ENCODE measurements at places on chromosomes 2 and 18. TPM values are rescaled to one million over a fixed set of nuclear protein-coding genes. Genes with fewer than 3 reads are reported as not detected.

DNA sequence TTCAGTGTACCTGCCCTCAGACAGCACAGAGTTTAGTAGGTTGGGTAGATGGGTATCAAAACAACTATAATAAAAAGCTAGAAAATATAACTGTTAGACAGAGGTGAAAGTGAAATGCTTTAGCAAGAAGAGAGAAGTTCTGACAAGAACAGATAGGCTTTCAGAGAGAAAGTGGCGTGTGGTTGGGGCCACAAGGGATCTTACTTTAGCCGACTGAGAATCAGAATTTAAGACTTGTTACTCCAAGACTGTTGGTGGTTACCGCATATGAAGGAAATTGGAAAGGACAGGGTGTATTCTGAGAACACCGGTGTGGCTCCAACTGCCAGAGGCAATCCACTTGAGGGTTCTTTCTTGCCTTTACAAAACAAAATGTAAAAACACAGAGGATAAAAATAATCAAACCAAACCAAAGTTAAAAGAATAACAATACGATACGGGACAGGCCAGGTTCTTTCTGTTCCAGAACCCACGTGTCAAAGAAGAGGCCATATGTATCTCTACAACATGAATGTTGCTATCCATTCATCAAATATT, 44.4 kb upstream of the AGPS start:
- no peak for DNase-seq

- DNase-seq = no peak
These were observed 9.8 kb upstream of the PAPOLG start for GRCh38 chr2:60746318-60746717.

DNA sequence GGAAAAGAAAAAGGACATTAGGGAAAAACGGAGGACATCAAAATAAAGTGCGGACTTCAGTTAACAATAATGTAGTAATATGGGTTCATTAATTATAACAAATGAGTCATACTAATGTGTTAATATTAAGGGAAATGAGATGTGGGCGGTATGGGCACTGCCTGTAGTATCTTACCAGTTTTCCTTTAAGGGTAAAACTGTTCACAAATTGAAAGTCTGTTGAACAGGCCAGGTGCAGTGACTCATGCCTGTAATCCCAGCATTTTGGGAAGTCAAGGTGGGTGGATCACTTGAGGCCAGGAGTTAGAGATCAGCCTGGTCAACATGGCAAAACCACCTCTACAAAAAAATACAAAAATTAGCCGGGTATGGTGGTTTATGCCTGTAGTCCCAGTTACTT, 56.8 kb upstream of the PMAIP1 start:
- no peak for DNase-seq

FN1 gene
- 56.3 TPM for total RNA-seq

- no peak for DNase-seq
These were observed 20.2 kb downstream of the CHST9 start for GRCh38 chr18:27164905-27165304.

- no peak for DNase-seq
These were observed 62.2 kb downstream of the KCNE4 start for GRCh38 chr2:223114170-223114569.

- no peak for DNase-seq
These were observed 1.6 kb upstream of the LPIN1 start for GRCh38 chr2:11744631-11745394.

IFIH1 gene
- 8.7 TPM for total RNA-seq

- no peak for DNase-seq
These were observed 86.2 kb downstream of the SCN1A start for GRCh38 chr2:166041613-166042012.

GRCh38 chr2:116922414-116922813, 892.1 kb upstream of the DDX18 start:
- DNase-seq = no peak

SERPINB7 gene
- total RNA-seq = 58.2 TPM

GRCh38 chr2:10467401-10467800, 19.3 kb upstream of the ODC1 start:
- DNase-seq = peak; percentile 59

GAL3ST2 gene
- total RNA-seq = not detected

GREB1L gene
- total RNA-seq = 1.8 TPM

ZSWIM2 gene
- total RNA-seq = not detected

- no peak for DNase-seq
These were observed 103.5 kb downstream of the UPP2 start for GRCh38 chr2:158205215-158205614.

- DNase-seq = no peak
These were observed 298.0 kb downstream of the ZNF407 start for GRCh38 chr18:74895686-74896085.

RNF138 gene
- 14.4 TPM for total RNA-seq

- peak; percentile 82 for DNase-seq
These were observed 42.5 kb downstream of the LRRC30 start for GRCh38 chr18:7273301-7273921.

GRCh38 chr2:219689676-219690628, 62.5 kb downstream of the SLC4A3 start:
- no peak for DNase-seq

RTTN gene
- total RNA-seq = 16.0 TPM

DNA sequence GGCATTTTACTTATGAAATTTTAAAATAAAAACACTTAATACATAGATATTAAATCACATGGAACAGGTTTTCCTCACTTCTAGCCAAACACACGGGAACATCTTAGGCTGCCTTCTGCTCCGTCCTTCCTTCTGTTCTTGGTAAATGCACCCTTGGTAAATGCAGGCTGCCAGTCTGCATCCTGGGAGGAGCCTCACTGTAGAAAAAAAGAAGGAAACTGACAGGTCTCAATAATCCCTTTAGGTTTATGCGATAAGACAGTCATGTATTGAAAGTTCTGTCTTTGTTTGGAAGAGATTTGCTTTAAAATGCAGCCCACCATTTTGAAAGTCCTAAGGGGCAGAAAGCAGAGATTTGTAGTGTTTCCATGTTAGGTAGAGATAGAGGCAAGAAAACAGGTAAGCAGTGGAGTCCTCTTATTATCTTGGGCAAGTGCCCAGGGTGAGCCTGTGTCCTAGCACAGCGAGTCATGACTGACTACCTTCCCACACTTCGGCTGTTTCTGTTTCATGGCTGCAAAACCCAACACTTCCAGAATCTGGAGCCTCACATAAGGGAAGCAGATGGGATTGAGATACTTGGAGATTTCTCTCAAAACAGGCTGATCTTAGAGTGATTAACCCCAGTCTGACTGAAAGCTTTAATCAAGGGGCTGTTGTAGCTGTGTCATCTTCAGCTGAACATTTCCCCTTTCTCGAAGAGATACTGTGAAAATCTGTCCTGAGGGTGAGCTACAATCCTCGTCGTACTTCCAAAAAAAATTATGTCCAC, 131.4 kb upstream of the MAP3K20 start:
- no peak for DNase-seq

REG3G gene
- total RNA-seq = not detected

ZNF804A gene
- 1.0 TPM for total RNA-seq

CAPN14 gene
- total RNA-seq = 0.70 TPM

DNA sequence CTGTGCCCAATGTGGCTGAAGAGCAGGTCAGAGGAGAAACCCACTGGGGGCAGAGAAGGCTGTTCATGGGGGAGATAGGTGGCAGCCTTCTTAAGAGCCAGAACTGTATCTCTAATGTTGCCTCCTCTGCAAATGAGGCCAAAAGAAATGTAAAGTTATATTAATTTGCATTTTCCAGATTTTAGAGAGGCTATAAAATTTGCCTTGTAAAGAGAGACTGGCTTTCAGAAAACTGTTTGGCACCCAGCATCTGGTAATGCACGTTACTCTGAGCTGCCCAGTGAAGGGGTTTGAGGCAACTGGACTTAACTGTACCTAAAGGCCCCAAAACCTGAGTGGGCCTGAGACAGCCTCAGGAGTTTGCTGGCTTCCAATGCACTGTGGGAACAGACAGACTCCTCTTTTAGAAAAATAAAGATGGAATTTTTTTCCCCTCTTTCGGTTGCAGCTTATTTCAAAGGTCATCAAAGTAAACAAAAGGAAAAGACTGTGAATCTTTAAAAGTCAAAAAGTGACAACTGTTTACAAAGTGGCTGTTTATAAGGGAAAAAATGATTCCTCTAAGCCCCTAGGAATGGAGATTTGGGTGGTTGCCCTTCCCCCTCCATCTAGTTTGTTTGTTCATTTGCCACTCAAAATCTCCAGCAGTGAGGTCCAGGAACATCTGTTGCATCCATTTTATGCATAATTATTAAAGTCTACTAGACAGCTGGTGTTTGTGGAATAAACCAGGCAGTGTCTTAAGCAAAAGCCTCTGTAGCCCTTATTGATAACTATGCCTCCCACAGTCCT, 132.2 kb upstream of the ZFP36L2 start:
- DNase-seq = no peak

GRCh38 chr2:162449471-162449870, 105.5 kb downstream of the GCA start:
- DNase-seq = no peak

OTOS gene
- total RNA-seq = not detected
